Mucosa of descending colon (tissue), 3 donors: ENCODE measurements at places on chromosomes 1 and 21.

DNA sequence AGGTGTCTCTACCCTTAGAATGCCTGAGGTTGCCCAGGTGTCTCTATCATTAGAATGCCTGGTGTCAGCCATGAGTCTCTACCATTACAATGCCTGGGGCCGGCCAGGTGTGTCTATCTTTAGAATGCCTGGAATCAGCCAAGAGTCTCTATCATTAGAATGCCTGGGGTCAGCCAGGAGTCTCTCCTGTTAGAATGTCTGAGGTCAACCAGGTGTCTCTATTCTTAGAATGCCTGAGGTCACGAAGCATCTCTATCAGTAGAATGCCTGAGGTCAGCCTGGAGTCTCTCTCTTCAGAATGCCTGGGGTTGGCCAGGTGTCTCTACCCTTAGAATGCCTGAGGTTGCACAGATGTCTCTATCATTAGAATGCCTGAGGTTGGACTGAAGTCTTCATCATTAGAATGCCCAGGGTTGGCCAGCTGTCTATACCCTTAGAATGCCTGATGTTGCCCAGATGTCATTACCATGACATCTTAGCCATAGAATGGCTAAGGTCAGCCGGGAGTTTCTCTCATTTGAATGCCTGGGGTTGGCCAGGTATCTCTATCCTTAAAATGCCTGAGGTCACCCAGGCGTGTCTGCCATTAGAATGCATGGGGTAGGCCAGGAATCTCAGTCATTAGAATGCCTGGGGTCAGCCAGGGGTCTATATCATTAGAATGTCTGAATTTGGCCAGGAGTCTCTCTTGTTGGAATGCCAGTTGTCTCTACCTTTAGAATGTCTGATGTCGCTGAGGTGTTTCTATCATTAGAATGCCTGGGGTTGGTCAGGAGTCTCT lies 44.0 kb downstream of the RNF187 start:
- no peak for DNase-seq

DNA sequence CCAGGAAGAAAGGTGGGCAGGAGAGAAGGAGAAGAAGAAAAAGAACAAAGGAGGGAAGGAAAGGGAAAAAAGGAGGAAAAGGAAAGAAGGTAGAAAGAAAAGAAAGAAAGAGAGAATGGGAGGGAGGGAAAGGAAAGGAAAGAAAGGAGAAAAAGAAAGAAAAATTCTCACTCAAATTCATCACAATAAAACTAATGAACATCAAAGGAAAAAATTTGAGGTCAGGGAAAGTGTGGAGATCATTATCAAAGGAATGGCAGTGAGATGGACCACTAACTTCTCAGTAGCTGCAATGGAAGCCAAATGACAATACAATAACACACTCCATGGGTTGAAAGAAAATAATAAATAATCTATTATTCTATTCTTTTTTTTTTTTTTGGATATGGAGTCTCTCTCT lies 48.0 kb upstream of the JAK1 start:
- no peak for DNase-seq

DNA sequence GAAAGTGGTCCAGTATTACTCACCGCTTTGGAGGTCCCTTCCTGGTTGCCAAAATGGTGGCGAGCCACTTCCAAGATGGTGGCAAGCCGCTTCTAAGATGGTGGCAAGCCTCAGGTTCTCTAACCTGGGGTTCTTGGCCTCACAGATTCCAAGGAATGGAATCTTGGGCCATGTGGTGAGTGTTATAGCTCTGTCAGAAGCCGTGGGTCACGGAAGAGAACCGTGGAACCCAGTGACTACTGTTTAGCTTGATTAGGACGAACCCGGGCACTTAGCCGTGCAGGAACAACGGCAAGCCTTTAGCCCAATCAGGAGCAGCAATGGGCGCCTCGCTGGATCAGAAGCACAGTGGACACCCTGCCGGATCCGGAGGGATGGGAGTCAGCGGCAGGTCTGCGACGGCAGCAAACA lies 356.2 kb upstream of the TMPRSS15 start:
- no peak for DNase-seq

DNA sequence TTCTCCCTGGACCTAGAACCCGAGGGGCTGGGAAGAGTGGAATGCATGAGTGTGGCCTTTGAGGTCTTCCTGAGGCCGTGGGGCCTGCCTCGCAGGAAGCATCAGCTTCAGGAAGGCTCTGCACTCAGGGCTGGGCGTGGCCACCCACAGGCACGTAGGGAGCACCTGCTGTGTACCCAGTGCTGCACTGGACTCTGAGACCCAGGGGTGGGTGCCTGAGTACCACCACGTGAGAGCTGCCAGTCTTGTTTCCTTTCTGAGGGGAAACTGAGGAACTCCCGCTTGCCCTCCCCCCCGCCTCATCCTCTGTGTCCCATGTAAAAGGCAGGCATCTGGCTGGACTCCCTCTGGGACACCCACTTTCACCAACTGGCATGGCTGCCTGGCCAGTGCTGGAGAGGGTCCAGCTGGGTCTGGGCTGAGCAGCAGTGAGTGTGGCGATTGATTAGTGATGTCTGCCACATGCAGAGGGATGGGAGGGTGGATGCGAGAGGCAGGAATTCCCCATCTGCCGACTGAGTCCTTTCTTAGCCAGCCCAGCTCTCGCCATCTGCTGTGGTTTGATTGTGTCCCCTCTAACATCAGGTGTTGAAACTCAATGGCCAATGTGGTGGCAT lies 30.2 kb upstream of the TTC34 start:
- no peak for DNase-seq

DNA sequence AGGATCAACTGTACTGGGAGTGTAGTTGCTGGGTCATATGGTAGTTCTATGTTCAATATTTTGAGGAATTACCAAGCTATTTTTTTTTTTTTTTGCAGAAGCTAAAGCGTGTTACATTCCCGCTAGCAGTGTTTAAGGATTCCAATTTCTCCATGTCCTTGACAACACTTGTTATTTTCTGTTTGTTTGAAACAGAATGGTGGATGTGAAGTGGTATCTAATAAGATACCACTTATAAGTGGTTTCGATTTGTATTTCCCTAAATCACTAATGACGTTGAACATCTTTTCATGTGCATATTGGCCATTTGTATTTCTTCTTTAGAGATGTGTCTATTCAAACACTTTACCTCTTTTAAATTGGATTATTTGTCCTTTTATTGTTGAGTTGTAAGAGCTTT lies 112.2 kb downstream of the DISP1 start:
- no peak for DNase-seq

DNA sequence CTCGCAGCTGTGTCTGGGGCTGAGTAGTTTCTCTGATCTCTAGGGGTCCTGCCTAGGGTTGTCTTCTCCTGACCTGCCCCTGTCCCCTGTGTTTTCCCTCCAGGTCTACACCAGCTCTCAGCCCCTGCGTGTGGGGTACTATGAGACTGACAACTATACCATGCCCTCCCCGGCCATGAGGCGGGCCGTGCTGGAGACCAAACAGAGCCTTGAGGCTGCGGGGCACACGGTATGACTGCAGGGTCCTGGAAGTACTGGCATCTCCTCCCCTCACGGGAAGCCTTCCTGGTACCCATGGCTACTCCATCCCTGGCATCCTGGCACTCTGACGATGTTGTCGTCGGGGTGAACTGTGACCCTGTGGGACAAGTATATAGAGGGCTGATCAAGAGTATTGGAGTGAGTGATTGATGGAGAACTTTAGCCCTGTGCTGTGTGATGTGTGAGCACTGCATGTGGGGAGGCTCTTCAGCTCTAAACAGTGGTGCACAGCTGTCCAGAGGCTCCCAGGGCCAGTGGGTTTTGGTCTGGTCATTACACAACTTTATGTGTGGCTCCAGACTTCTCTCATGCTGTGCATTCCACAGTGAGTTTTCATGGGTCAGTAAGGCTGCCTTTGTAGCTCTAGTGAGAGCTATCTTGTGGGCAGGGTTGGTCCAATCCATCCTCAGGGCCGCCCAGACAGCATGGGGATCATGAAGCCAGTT lies 14.4 kb downstream of the FAAH start:
- DNase-seq, result no peak

DNA sequence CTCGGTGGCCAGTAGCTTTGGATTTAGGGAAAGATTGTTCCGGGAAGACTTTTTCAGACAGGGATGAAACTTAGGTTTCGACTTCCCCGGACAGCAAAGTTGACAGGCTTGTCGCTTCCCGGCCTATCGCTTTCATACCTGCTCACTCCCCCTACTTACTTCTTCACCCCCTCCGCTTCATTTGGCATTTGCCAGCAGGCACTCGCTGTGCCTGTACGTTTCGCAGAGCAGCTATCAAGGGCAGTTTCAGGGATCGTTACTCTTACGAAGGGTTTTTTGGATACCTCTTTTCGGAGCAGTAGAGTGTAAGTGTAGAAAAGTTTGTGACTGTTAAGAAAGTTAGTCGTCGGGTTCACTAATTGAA lies 393 bp downstream of the BLZF1 start:
- peak; percentile 48 for DNase-seq

GRCh38 chr1:239008568-239008967 lies 377.8 kb upstream of the CHRM3 start:
- DNase-seq, result no peak

GRCh38 chr1:211194826-211195225 lies 60.9 kb upstream of the KCNH1 start:
- DNase-seq, result no peak

- DNase-seq, result no peak
These were observed 19.4 kb downstream of the JUN start for GRCh38 chr1:58764294-58764978.

- no peak for DNase-seq
These were observed 208.1 kb downstream of the USH2A start for GRCh38 chr1:216215169-216215568.

GRCh38 chr1:229537894-229538293 lies 20.6 kb downstream of the ABCB10 start:
- DNase-seq, result no peak

DNA sequence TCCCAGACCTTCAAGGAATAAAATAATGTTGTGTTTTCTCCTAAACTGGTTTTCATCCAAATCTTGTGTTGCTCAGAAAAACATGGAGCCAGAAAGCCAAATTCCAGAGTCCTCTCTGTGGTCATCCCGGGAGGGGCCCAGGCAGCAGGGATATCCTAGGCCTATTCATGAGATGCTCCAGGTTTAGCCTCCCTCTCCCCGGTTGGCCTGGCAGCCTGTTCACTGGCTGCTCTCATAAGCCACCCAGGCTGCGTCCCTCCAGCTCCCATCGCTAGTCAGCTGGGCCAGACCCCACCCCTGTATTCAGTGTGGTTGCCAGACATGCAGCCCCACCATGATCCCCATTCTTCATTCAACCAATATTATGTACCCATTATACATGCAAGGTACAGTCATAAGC lies 113.4 kb upstream of the F3 start:
- DNase-seq, result no peak

- no peak for DNase-seq
These were observed 291.0 kb downstream of the CHRM3 start for GRCh38 chr1:239677362-239677761.

- no peak for DNase-seq
These were observed 9.2 kb downstream of the PHGDH start for GRCh38 chr1:119720866-119721440.

- DNase-seq, result no peak
These were observed 31.1 kb downstream of the C1orf21 start for GRCh38 chr1:184417916-184418315.

DNA sequence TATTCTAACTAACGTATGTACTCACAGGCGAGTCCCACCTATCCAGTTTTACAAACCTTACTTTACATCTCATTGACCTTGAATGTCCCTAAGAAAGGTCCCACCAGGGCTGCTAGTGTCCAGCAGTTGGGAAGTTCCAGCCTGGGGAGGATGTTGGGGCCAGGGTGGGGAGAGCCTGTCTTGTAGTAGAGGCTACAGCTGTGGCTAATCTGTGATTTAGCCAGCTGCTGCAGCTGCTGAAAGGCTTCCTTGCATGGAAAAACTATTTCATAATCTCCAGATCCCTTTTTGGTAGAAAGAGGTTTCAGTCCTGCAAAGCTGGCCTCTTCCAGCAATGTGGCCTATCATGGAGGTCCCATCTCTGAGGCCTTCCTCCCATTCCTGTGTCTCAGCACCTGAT lies 23.1 kb downstream of the TNN start:
- DNase-seq, result no peak

DNA sequence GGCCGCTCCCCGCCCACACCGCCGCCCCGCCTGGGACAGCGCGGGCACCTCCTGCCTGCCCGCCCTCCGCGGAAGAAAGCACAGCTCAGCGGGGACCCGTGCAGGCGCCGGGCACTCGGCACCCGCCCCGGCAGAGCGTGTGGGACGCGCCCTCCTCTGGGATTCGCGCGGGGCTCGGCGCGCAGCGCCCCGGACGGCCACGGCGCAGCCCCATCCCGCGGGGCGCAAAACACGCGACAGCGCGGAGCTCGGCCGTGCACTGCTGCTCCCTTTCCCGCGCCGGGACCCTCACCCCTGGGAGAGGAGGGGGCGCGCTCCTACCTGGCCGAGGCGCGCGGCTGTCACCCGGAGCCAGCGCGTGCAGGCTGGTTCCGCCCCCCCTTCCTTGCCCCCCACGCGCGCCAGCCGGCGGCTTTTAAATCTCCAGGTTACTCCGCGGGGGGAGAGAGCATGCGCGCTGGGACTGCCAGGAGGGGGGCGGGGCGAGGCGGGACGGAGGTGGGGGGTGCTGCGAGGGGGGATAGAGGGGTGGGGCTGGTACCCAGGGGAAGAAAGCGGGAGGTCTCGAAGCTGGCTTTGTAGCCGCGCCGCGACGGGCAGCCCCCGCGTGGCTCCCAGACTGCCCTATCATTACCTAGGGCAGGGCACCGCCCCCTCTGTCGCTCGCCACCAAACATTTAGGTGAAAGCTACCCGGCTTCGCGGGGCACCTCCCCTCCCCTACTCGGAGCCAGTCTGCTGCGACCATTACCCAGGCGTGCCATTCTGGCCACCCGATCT lies at the start of gene SLC45A3:
SLC45A3 (minus strand) TSS at position 437 of the 779 bp plus-strand sequence. CDS start 15,853 bp downstream, outside the sequence.
- peak; percentile 71 for DNase-seq

DNA sequence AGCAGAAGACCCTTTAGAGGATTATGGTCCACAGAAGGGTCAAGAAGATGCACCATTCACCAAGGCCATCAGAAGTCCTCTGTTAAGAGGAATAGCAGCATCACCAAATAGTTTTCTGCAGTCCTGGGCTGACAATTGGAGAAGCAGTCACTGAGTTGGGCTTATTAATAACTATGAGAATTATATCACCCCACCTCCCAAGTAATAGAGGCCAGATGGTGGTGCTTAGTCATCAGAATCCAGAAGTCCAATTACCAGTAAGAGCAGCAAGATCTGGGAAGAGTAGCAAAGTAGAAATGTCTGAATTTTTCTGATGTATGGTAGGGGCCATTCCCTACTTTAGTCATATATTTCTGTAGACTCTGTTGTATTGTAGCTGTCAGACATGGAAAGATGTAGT lies 6.1 kb upstream of the PSMA5 start:
- no peak for DNase-seq

DNA sequence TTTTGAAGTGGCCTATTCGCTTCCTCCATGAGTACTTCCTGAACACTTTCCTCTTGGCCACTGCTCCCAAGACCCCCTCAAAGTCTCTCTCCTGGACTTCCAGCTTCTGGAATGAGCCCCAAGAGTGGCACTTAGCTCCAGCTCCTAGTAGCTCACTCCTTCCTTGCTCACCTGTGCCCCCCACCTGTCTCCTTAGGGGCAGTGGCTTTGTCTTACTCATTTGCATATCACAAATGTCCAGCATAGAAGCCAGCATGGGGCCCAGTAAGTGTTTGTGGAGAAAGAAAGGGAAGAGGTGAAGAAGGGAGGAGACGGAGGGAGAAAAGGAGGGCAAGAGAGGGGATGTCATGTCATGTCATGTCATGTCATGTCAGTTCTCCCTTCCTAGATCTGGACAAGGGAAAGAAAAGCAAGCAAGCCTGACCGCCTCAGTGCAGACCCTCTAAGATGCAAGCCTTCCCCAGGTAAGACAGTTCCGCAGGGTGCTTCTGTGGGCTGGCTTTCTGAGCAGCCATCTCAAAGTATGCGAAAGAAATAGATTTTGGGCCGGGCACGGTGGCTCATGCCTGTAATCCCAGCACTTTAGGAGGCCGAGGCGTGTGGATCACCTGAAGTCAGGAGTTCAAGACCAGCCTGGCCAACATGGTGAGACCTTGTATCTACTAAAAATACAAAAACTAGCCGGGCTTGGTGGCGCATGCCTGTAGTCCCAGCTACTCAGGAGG lies 6.9 kb upstream of the MX1 start:
- no peak for DNase-seq
